ENCODE measurements at places on chromosomes 16 and 17.
A peak's percentile ranks its signal among the peaks of the same experiment; 100 is the strongest.

DNA sequence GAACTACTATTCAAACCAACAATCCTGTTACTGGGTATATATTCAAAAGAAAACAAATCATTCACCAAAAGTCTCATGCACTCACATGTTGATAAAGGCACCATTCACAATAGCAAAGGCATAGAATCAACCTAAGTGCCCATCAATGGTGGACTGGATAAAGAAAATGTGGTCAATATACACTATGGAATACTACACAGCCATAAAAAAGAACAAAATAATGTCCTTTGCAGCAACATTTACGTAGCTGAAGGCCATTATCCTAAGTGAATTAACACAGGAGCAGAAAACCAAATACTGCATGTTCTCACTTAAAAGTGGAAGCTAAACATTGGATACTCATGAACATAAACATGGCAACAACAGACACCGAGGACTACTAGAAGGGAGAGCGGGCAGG is 41.9 kb downstream of the KCNJ16 start:
- no peak for DNase-seq

DNA sequence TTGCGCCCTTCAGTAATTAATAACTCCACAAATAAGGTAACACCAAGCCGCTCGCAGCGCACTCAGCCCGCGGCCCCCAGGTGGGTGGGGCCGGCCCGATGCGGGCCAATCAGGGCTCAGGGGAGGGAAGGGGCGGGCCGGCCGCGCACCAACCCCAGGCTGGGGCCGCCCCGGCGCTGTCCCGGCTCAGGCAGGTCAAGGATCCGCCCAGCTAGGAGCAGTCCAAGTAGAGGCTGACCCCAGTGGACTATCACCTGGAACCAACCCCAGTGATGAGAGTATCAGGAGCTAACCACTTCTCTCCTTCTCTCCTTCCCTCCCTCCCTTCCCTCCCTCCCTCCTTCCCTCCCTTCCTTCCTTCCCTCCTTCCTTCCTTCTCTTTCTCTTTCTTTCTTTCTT is 110.8 kb downstream of the C16orf78 start:
- DNase-seq: no peak

GRCh38 chr16:56462064-56462796 is 10.9 kb downstream of the OGFOD1 start:
- DNase-seq: no peak

GRCh38 chr16:2955779-2956578 is 8.1 kb upstream of the KREMEN2 start:
- DNase-seq: no peak

- no peak for DNase-seq
Measured at GRCh38 chr16:82082543-82083244, 47.6 kb downstream of the HSD17B2 start.

DNA sequence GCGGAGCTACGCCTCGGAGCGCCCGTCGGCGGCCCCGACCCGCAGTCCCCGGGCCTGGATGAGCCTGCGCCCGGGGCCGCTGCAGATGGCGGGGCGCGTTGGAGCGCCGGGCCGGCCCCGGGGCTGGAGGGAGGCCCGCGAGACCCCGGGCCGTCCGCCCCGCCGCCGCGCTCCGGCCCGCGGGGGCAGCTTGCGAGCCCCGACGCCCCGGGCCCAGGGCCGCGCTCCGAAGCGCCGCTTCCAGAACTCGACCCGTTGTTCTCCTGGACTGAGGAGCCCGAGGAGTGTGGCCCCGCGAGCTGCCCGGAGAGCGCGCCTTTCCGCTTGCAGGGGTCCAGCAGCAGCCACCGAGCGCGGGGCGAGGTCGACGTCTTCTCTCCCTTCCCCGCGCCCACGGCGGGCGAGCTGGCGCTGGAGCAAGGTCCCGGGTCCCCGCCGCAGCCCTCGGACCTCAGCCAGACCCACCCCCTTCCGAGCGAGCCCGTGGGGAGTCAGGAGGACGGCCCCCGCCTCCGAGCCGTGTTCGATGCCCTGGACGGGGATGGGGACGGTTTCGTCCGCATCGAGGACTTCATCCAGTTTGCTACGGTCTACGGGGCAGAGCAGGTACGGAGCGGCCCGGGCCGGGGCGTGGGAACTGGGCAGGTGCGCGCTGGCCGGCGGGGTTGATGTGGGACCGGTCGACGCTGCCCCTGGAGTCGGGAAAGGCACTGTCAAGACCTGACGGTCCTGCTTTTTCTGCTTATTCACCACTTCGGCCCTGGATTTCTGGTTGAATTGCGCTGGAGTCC is 861 bp downstream of the RAB11FIP3 start:
- DNase-seq: no peak

- DNase-seq: peak; percentile 68
Measured at GRCh38 chr17:44968225-44969143, at the start of gene C1QL1. Gene C1QL1 (minus strand): TSS chr17:44968303. CDS start chr17:44968048, 255 bp downstream.

GRCh38 chr16:2009164-2009711 is 383 bp downstream of the ZNF598 start:
- DNase-seq: no peak

Measured in activated CD8-positive, alpha-beta memory T cell treated with anti-CD3 and anti-CD28 coated beads for 1 hour (primary cell).